Testis (tissue), 5 donors: ENCODE measurements at places on chromosomes 4 and X.

DNA sequence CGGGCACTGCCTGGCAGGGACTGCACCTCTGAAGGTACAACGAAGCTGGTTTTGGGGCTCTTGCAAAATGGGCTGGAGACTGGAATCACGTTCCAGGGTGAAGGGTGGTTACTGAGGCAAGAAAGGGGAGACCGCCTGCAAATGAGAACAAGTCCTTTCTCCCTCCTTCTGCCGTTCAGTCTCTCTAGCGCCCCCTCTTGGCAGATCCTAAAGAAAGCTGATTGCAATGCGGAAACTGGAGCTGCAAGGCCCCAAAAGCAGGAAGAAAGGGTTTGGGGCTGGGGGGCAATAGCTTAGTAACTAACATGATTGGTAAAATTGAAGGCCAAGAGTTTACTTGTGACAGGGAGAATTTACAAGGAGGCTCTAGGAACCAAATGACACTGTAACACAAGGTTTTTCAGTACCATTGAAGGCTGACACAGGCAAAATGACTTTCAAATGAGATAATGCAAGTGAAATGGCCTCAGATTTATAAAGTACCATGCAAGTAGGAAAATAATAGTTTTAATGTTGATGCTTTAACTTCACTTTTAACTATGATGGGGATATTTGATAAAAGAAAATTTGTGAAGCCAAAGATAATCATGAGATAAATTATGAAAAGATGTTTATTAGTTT is 222.7 kb upstream of the HAND2 start:
- DNase-seq: peak; percentile 79
- H3K27ac ChIP-seq: no peak overlapping the region
- H3K4me1 ChIP-seq: no peaks in the 10 kb centered on the region
- no peaks in the 10 kb centered on the region for H3K27me3 ChIP-seq
- no peaks in the 10 kb centered on the region for H3K36me3 ChIP-seq

DNA sequence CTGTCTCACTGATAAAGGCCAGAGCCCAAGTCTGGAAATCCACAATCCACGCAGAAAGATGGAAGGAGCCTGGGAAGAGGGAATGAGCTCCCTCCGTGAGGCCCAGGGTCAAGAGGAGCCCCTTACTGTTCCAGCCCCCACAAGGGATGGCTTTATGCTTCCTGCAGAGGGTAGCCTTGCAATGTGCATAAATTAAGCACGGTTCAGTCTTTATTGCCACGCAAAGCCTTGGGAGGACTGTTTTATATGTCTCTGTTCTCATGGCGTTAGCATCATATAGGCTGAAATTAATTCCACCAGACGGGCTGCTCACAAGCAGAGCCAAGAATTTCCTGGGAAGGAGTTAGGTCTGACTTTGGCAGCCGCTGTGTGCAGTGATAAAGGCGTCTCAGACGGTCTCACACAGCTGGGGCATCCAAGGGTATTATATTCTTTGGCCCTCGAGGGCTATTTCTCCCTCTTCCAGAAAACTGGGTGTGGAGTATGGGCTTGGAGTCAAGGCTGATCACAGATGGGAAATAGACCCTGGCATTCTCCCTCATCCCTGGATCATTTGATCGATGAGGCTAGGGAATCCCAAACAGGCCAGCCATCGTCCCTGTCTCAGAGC is 38.5 kb downstream of the CYTL1 start:
- no peaks in the 10 kb centered on the region for H3K27me3 ChIP-seq
- no peak overlapping the region for H3K4me3 ChIP-seq
- no peak for DNase-seq
- H3K27ac ChIP-seq: no peak overlapping the region
- no peaks in the 10 kb centered on the region for H3K4me1 ChIP-seq

GRCh38 chr4:7892212-7893019 is 47.2 kb downstream of the AFAP1 start:
- no peak overlapping the region for H3K4me3 ChIP-seq
- H3K27ac ChIP-seq: no peak overlapping the region
- no peaks in the 10 kb centered on the region for H3K4me1 ChIP-seq
- no peaks in the 10 kb centered on the region for H3K36me3 ChIP-seq
- DNase-seq: no peak

- DNase-seq: no peak
- H3K27me3 ChIP-seq: no peaks in the 10 kb centered on the region
- H3K4me3 ChIP-seq: no peak overlapping the region
- H3K4me1 ChIP-seq: no peaks in the 10 kb centered on the region
- no peak overlapping the region for H3K27ac ChIP-seq
- no peaks in the 10 kb centered on the region for H3K36me3 ChIP-seq
Measured at GRCh38 chr4:144374065-144374464, 233.5 kb upstream of the GYPA start.

DNA sequence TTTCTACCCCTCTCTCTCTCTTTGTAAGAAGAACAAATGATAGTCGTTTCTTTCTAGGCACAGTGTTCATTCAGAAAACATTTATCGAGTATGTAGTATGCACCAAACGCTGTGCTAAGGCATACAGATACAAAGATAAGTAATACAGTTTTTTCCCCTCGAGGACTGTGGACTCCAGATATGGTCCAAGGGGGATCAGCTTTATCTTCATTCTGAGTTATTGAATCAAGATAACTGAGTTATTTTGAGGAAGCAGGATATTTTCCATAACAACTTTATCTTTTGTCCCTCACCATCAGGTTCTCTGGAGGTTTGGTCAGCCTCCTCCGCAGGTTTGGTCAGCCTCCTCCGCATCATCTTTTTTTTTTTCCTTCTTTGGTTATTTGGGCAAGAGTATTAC is 15.0 kb downstream of the EREG start:
- no peaks in the 10 kb centered on the region for H3K4me1 ChIP-seq
- H3K4me3 ChIP-seq: no peak overlapping the region
- H3K36me3 ChIP-seq: no peaks in the 10 kb centered on the region
- no peak overlapping the region for H3K27ac ChIP-seq
- H3K27me3 ChIP-seq: no peaks in the 10 kb centered on the region

GRCh38 chr4:61173799-61174198 is 26.3 kb upstream of the ADGRL3 start:
- no peak overlapping the region for H3K4me3 ChIP-seq
- H3K4me1 ChIP-seq: no peaks in the 10 kb centered on the region
- no peak overlapping the region for H3K27ac ChIP-seq
- H3K36me3 ChIP-seq: no peaks in the 10 kb centered on the region
- DNase-seq: no peak

DNA sequence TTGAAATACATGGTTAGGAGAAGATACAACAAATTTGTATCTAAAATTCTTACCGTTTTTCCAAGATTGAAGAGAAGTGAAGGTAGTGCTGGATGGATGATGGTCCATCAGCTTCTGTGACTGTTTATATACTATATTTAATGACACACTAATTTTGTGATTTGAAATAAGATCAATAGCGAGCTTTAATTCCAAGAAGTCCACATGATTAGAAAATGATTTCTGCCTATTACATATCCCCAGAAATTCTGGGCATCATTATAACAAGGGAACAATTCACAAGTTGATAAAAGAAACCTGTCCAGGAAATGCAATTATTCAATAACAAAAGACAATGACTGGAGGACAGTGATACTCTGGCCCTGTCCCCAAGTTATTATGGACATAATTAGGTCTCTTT is at the start of gene CSN2:
Gene CSN2, minus strand, starts transcription at position 101 of the 400 bp plus-strand sequence. CDS start 4,733 bp downstream, outside the sequence.
- H3K27me3 ChIP-seq: no peaks in the 10 kb centered on the region
- no peaks in the 10 kb centered on the region for H3K36me3 ChIP-seq
- no peak within 1 kb of the TSS for H3K27ac ChIP-seq
- H3K4me3 ChIP-seq: no peak within 1 kb of the TSS
- H3K4me1 ChIP-seq: no peaks in the 10 kb centered on the region

DNA sequence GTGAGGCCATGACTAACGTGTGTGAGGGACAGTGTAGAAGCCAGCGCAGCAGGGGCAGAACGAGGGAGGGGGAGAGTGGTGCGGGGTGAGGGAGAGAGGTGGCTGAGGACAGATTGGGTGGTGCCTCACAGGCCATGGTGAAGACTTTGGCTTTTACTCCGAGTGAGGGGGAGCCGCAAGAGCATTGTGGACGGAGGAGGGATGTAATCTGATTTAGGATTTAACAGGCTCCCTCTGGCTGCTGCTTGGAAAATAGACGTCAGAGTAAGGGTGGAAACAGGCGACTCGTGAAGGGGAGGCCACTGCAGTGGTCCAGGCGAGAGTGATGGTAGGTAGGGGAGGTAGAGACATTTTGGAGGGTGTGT is 13.0 kb downstream of the PPP1R3F start:
- H3K4me3 ChIP-seq: no peak overlapping the region
- peak; percentile 38 for DNase-seq
- H3K27me3 ChIP-seq: no peaks in the 10 kb centered on the region
- H3K36me3 ChIP-seq: no peaks in the 10 kb centered on the region

DNA sequence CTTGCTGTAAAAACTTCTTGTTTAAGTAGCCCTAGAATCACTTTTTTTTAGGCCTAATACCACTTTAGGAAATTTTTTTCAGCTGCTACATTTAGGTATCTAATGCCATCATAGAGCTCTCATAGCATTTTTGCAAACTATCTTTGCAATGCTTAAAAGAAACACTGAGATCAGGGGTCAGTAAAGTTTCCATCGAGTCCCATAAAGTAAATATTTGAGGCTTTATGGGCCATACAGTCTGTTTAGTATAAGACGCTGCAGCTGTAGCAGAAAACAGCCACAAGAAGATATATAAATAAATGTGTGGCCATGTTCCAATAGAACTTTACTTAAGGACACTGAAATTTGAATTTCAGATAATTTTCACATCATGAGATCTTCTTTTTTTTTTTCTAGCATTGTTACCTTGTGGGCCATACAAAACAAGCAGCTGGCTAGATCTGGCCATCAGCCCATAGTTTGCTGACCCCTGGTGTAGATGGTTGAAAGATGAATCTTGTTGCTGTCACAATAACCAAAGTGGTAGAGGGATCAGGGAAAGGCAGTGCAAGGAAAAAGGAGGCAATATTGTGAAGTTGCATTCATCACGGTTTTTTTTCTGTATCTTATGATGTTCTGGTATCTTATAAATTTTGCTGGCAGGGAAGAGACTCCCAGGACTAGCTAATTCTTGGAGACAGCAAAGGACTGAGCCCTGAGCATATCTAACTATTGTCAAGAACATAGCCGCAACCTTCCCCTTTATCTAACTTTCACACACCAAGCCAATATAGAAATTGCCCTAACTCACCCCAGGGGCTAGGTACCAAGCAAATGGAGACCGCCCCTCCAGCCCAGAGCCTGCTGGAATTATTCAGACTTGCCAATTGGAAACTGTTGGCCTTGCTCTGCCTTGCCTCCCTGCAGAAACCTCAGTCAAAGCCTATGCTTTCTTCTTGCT is 46.6 kb downstream of the RASGEF1B start:
- no peaks in the 10 kb centered on the region for H3K27me3 ChIP-seq
- no peak for DNase-seq
- H3K27ac ChIP-seq: no peak overlapping the region
- H3K4me1 ChIP-seq: no peaks in the 10 kb centered on the region
- no peak overlapping the region for H3K4me3 ChIP-seq

- H3K4me1 ChIP-seq: no peaks in the 10 kb centered on the region
- DNase-seq: no peak
- no peak overlapping the region for H3K4me3 ChIP-seq
- H3K27ac ChIP-seq: no peak overlapping the region
- H3K36me3 ChIP-seq: no peaks in the 10 kb centered on the region
Measured at GRCh38 chrX:107632346-107632745, 4.0 kb downstream of the PRPS1 start.

- peak overlapping the region; percentile 66 for H3K4me3 ChIP-seq
- no peaks in the 10 kb centered on the region for H3K36me3 ChIP-seq
- no peaks in the 10 kb centered on the region for H3K4me1 ChIP-seq
- no peak for DNase-seq
Measured at GRCh38 chrX:68498044-68498507, 775 bp upstream of the YIPF6 start.

DNA sequence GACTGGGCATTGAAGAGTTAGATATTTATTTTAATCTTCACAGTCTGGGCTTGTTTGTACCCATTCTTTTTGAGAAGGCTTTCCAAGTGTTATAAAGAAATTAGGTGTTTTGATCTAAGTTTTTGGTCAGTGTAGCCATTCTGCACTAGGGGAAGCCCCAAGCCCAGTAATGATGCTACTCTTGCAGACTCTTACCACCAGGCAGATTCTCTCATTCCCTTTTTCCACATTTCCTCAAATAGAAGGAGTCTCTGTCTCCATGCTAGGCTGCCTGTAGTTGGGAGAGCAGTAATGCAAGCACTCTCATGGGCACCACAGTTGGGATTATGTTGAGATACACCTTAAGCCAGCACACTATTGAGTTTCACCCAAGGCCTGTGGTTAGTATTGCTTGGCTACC is 21.5 kb downstream of the CDX4 start:
- no peak overlapping the region for H3K27ac ChIP-seq
- no peaks in the 10 kb centered on the region for H3K4me1 ChIP-seq
- H3K27me3 ChIP-seq: no peaks in the 10 kb centered on the region
- no peak overlapping the region for H3K4me3 ChIP-seq

- H3K27ac ChIP-seq: no peak overlapping the region
- no peak for DNase-seq
- H3K4me3 ChIP-seq: no peak overlapping the region
- H3K27me3 ChIP-seq: no peaks in the 10 kb centered on the region
- H3K36me3 ChIP-seq: no peaks in the 10 kb centered on the region
- no peaks in the 10 kb centered on the region for H3K4me1 ChIP-seq
Measured at GRCh38 chr4:13159041-13159620, 325.0 kb downstream of the RAB28 start.

GRCh38 chrX:69150281-69150960 is 14.8 kb downstream of the PJA1 start:
- H3K27ac ChIP-seq: no peak overlapping the region
- H3K36me3 ChIP-seq: no peaks in the 10 kb centered on the region
- no peaks in the 10 kb centered on the region for H3K27me3 ChIP-seq
- no peaks in the 10 kb centered on the region for H3K4me1 ChIP-seq

GRCh38 chrX:25130619-25131018 is 114.9 kb upstream of the ARX start:
- H3K27me3 ChIP-seq: no peaks in the 10 kb centered on the region
- no peaks in the 10 kb centered on the region for H3K36me3 ChIP-seq
- no peak overlapping the region for H3K27ac ChIP-seq
- H3K4me3 ChIP-seq: no peak overlapping the region
- H3K4me1 ChIP-seq: no peaks in the 10 kb centered on the region
- DNase-seq: no peak

DNA sequence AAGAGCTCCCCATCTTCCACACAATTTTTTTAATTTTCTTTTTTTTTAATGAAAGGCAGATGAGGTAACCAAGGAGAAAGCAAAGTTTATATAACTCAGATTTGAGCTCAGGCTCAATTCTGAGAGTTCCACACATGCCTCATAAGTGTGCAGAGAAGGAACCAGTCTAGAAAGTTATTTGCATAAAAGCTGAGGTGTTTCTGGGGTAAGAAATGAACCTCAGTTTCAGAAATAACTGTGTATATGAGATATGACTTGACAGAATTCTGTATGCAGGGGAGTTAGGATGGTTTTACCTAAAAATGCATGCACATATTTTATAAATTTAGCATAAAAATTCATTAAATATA is 51.3 kb downstream of the DTHD1 start:
- no peak for DNase-seq
- H3K36me3 ChIP-seq: no peaks in the 10 kb centered on the region
- no peak overlapping the region for H3K4me3 ChIP-seq
- H3K27ac ChIP-seq: no peak overlapping the region
- no peaks in the 10 kb centered on the region for H3K4me1 ChIP-seq

GRCh38 chr4:132614682-132615081 is 534.4 kb upstream of the PCDH10 start:
- H3K4me1 ChIP-seq: no peaks in the 10 kb centered on the region
- no peak overlapping the region for H3K4me3 ChIP-seq
- no peak overlapping the region for H3K27ac ChIP-seq
- H3K36me3 ChIP-seq: no peaks in the 10 kb centered on the region
- no peaks in the 10 kb centered on the region for H3K27me3 ChIP-seq

- no peak overlapping the region for H3K4me3 ChIP-seq
- DNase-seq: no peak
- H3K4me1 ChIP-seq: no peaks in the 10 kb centered on the region
- no peak overlapping the region for H3K27ac ChIP-seq
Measured at GRCh38 chrX:123087326-123087725, 96.8 kb upstream of the GRIA3 start.
